Right ventricle myocardium inferior (tissue), 1 donor: ENCODE measurements at places on chromosomes 2 and 18.

- DNase-seq = no peak
Measured at GRCh38 chr18:6737833-6738232, 8.3 kb downstream of the ARHGAP28 start.

- no peak for DNase-seq
Measured at GRCh38 chr2:241304039-241304670, 11.3 kb downstream of the HDLBP start.

GRCh38 chr2:39304200-39304599 lies 60.4 kb upstream of the CDKL4 start:
- no peak for DNase-seq

DNA sequence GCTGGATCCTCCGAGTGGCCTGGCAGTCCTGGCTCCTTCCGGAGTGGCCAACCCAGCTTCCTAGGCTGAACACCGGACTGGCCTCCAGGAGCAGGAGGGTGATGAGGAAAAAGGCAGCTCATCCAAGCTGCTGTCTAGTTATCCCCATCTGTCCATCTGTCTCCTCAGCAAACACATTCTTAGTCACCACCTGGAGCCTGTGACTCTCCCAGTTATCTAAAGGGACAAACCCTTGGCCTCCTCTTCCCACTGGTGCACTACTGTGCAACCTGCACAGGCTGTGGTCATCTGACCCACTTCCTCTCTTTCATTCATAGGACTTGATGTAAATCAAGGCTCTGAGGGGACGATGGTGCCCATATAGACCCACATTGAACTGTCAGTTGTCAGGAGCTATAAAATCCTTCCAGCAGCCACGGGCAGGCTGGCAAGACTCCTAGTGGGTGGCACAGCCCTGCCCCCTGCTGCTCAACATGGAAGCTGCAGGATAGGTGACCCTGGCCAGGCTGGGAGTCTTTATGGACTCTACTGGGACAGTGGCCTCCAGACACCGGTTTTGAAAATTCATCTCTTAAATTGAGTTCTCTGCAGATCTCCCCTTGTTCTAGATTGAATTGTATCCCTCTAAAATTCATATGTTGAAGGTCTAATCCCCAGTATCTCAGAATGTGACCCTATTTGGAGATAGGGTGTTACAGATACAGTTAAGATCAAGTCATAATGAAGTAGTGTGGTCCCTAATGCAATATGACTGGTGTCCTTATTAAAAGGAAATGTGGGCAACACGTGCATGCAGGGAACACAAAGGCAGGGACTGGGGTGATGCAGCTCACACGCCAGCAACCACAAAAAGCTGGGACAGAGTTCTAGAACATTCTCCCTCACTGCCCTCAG lies 29.3 kb upstream of the DUSP2 start:
- DNase-seq = peak; percentile 85

DNA sequence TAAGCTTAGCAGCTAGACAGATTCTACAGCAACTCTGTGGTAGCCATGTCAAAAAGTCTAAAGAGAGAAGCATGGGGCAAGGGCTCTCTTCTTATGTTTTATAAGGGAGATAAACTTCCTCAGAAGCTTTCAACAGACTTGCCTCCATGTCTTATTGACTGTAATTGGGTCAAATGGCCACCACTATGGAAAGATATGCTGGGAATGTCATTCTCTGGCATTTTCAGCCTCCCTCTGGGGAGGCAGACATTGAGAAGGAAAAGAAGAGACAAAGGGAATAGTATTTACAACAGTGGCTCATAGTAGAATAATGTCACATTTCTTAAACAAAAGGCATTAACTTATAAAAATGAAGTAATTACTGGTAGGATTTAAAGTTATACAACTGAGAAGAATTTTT lies 1964.5 kb upstream of the PIK3C3 start:
- DNase-seq = no peak
